ENCODE measurements at places on chromosomes 5 and 9.
A peak's percentile ranks its signal among the peaks of the same experiment; 100 is the strongest.

DNA sequence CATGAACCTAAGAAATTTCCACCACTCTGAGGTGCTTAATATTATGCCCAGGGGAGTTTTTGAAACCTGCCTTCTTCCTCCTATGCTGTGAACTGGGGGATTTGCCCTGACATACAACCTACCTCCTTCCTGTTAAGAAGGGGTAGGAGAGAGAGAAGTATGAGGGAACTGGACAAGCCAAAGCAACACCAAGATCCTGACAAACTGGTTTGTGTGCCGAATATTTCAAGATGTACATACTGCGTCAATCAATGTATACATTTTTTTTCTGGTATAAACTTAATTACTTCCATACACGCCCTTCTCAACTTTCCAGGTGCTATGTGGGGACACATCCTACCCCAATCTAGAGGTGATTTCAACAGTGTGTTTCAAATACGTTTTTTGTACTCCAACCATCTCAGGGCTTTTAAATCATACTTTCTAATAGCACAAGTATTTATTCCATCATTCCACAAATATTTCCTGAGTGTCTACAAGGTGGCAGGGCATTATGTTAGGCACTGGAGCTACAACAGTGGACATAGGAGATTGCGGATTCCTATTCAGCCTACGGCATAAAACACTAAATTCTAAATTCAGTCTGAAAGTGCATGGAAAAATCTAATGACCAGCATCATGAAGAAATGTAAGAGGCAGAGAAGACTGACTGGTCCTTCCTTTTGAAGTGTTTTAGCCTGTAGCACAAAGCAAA lies 70.1 kb upstream of the IFNK start:
- peak; percentile 34 for DNase-seq

GRCh38 chr5:144335561-144335960 lies 164.9 kb downstream of the KCTD16 start:
- DNase-seq, result no peak

DNA sequence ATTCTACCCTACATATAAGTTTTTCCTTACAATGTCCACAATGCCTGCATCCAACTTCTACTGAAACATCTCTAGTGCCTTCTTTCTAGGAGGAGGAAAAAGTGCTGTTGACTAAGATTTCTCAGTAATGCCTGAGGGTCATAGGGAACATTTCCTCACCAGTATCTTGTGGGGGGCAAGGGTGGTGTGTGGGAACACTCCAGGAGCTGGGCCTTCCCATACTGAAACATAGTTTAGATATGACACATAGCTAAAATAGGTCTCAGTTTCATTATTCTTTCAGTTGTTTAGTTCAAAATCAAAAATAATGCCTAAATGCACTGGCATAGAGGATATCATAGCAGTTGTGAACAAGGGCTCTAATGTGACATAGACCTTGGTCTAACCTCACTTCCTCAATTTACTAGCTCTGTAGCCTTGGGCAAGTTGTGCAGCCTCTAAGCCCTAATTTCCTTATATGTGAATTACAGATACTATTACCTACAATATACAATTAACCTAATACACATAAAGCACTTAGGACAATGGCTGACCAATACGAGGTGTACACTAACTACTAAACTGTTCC lies 66.1 kb downstream of the HAPLN1 start:
- no peak for DNase-seq

GRCh38 chr5:9351546-9351945 lies 194.3 kb downstream of the SEMA5A start:
- no peak for DNase-seq

GRCh38 chr9:89864257-89864656 lies 259.4 kb downstream of the GADD45G start:
- DNase-seq, result no peak
